Mononuclear cell (primary cell): ENCODE measurements at places on chromosomes 1 and 21. TPM values are rescaled to one million over a fixed set of nuclear protein-coding genes. Genes with fewer than 3 reads are reported as not detected.

The CFHR2 gene
- not detected for total RNA-seq

The BGLAP gene
- total RNA-seq = 0.31 TPM

The PLA2G2F gene
- total RNA-seq = not detected

The PROK1 gene
- total RNA-seq = not detected

The OR14K1 gene
- total RNA-seq = not detected

The ALDH4A1 gene
- 0.73 TPM for total RNA-seq

The NUAK2 gene
- total RNA-seq = 34.2 TPM

The SLC44A3 gene
- 0.10 TPM for total RNA-seq

The KCNA2 gene
- 0.52 TPM for total RNA-seq

The SPATC1L gene
- 1.7 TPM for total RNA-seq

The SLC45A1 gene
- not detected for total RNA-seq

The KIF2C gene
- total RNA-seq = 0.21 TPM

The AGT gene
- total RNA-seq = not detected

The GJB4 gene
- total RNA-seq = not detected

The ASAP3 gene
- 0.42 TPM for total RNA-seq

The RNF11 gene
- total RNA-seq = 134 TPM
